ENCODE measurements at places on chromosomes 4 and X.

- no peak for DNase-seq
Measured at GRCh38 chr4:73701116-73701515, 39.3 kb upstream of the CXCL8 start.

- no peak for DNase-seq
Measured at GRCh38 chr4:174357321-174357720, 73.6 kb downstream of the CEP44 start.

DNA sequence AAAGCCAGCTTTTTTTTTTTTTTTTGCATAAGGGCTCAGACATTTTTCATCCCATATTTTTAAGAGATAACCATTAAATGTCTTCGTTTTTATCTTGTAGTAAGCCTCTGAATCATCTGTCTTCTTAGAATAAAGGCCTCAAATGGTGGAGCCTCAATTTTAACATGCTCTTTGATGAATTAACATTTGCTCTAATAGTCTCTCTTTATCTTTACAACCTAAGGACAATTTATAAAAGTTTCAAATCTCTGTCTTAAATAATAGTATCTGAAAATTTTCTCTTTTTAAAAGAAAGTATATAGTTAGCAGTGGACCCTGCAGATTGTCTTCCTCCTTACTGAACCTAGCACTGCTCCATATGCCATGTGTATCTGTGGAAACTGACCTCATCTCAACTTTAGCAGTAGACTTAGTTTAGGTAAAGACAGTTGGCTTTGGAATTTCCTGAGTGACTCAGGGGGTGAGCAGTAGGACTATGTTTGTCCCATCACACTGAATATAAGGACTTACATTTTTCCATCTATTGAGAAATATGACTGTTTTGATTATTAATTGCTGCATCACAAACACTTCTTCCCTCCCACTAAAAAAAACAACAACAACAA lies 1658.0 kb downstream of the STIM2 start:
- DNase-seq: no peak

GRCh38 chrX:118802857-118803256 lies 20.8 kb upstream of the ZCCHC12 start:
- no peak for DNase-seq

- DNase-seq: no peak
Measured at GRCh38 chrX:135713795-135714194, 356 bp downstream of the CT45A1 start.

DNA sequence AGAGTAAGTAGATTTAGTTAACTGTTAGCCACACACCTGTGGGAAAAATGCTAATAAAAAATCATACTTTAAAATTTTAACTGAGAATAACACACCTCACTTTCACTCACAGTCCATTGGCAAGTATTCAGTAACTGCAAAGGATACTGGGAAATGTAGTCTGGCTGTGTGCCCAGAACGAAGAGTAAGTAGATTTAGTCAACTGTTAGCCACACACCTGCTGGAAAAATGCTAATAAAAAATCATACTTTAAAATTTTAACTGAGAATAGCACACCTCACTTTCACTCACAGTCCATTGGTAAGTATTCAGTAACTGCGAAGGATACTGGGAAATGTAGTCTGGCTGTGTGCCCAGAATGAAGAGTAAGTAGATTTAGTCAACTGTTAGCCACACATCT lies 178.4 kb upstream of the NWD2 start:
- no peak for DNase-seq

- no peak for DNase-seq
Measured at GRCh38 chr4:3872834-3873313, 106.7 kb downstream of the ADRA2C start.

GRCh38 chr4:62517716-62518115 lies 1317.6 kb downstream of the ADGRL3 start:
- no peak for DNase-seq
